ENCODE measurements at places on chromosomes 1 and 21. TPM values are rescaled to one million over a fixed set of nuclear protein-coding genes. Genes with fewer than 3 reads are reported as not detected.

- peaks cover 37% of the 10 kb centered on the region for H3K4me1 ChIP-seq
- H3K4me3 ChIP-seq: no peak within 1 kb of the TSS
- H3K27me3 ChIP-seq: no peaks in the 10 kb centered on the region
- H3K36me3 ChIP-seq: no peaks in the 10 kb centered on the region
- peak within 1 kb of the TSS; percentile 66 for H3K27ac ChIP-seq
Measured at GRCh38 chr21:20997636-20998455, at the start of gene NCAM2. NCAM2 (plus strand) TSS chr21:20998409.

DNA sequence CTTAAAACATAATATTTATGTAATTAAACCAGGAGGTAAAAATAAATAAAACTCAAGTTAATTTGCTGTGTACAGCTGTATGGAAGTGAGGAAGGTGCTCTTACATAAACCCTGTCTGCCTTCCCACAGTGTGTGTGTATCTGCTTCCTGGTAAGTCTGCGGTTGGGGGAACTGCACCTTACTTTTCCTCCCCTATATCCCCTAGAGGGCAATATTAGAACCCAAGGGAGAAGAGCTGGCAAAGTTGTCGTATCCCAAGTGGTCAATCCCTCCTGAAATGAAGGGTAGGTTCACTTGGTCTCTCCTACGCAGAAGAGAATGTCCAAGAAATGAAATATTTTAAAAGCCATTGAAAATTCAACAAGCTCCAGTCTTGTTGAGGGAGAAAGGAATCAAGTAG, 17.8 kb upstream of the JAK1 start:
- no peak for DNase-seq
- H3K27me3 ChIP-seq: no peaks in the 10 kb centered on the region
- no peak overlapping the region for H3K27ac ChIP-seq
- no peaks in the 10 kb centered on the region for H3K4me1 ChIP-seq
- no peak overlapping the region for H3K4me3 ChIP-seq
- no peaks in the 10 kb centered on the region for H3K36me3 ChIP-seq

DNA sequence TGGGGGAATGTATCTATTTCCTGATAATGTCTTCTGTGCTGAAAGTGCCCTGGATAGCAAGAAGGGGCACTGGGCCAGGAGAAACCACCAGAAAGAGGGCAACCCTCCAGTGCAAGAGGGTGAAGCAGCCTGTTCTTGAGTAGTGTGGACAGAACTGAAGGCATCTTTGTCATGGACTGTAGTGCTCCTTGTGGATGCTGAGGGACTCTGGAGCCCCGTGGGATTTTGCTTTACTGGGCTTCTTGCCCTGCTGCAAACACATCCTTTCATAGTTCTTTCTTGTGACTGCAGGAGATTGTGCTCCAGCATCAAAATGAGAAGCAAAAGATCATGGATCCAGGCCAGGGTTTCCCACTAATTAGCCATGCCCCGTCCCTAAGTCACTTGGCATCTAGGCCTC, 300.6 kb downstream of the ZNF326 start:
- no peaks in the 10 kb centered on the region for H3K27me3 ChIP-seq
- DNase-seq: no peak
- no peak overlapping the region for H3K4me3 ChIP-seq
- no peak overlapping the region for H3K27ac ChIP-seq

DNA sequence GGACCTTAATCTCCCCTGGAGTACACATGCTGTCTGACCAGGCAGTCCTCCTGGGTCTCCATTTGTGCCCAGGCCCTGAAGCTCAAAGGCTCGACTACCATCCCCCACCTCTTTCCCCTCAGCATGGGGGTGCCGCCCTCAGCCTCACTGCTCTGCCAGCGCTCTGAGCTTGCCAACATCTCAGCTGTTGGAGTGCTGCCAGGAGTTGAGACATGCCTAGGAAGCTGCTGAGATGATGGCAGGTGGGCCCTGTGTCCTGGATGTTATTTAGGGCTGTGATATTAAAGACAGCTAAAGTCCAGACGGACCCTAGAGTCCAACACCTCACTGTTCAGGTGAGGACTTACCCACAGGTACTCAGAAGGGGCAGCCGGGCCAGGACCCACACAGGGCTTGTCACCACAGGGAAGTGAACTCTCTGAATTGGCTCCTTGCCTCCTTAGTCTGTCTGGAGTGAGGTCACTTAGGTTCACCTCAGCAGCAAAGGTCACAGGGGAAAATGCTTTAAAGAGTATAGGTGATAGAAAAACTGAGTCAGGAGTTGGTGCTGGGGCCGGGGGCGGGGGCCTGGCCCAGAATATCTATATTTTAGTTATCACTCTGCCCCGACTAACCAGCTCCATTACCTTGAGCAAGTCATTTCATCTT, 19.7 kb upstream of the KCNC4 start:
- no peak overlapping the region for H3K4me3 ChIP-seq
- no peaks in the 10 kb centered on the region for H3K36me3 ChIP-seq
- H3K27me3 ChIP-seq: no peaks in the 10 kb centered on the region
- H3K27ac ChIP-seq: no peak overlapping the region

- no peak overlapping the region for H3K27ac ChIP-seq
- DNase-seq: no peak
- H3K36me3 ChIP-seq: no peaks in the 10 kb centered on the region
- H3K4me3 ChIP-seq: no peak overlapping the region
- no peaks in the 10 kb centered on the region for H3K27me3 ChIP-seq
- H3K4me1 ChIP-seq: no peaks in the 10 kb centered on the region
Measured at GRCh38 chr1:14517841-14518180, 80.7 kb upstream of the KAZN start.

The TNNI3K gene
- total RNA-seq: 2.2 TPM

DNA sequence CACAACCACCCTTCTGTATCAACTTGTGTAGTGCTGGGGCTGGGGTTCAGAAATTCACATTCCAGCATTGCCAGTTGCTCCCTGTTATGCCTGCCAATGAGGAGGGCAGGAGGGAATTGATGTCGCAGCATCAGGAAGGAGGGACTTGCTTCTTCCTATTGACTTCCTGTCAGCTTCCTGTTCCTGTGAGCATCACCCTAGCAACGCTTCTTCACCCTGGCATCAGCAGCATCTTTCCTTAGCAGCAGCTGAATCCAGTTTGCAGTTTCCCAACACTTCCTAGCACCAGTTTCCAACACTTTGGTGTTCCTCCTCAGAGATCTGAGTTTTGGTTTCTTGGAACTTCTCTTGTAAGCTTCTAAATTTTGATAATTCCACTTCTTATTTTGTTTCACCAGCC, 8.9 kb upstream of the TRIM62 start:
- DNase-seq: no peak
- H3K4me3 ChIP-seq: no peak overlapping the region
- H3K4me1 ChIP-seq: no peaks in the 10 kb centered on the region
- no peak overlapping the region for H3K27ac ChIP-seq
- H3K27me3 ChIP-seq: no peaks in the 10 kb centered on the region

- no peaks in the 10 kb centered on the region for H3K36me3 ChIP-seq
- H3K27ac ChIP-seq: peak overlapping the region; percentile 93
- DNase-seq: peak; percentile 93
- H3K4me1 ChIP-seq: peaks cover 35% of the 10 kb centered on the region
- H3K27me3 ChIP-seq: no peaks in the 10 kb centered on the region
- H3K4me3 ChIP-seq: peak overlapping the region; percentile 65
Measured at GRCh38 chr1:153536012-153536670, 350 bp upstream of the S100A6 start.

The KRTAP6-3 gene
- not detected for total RNA-seq

DNA sequence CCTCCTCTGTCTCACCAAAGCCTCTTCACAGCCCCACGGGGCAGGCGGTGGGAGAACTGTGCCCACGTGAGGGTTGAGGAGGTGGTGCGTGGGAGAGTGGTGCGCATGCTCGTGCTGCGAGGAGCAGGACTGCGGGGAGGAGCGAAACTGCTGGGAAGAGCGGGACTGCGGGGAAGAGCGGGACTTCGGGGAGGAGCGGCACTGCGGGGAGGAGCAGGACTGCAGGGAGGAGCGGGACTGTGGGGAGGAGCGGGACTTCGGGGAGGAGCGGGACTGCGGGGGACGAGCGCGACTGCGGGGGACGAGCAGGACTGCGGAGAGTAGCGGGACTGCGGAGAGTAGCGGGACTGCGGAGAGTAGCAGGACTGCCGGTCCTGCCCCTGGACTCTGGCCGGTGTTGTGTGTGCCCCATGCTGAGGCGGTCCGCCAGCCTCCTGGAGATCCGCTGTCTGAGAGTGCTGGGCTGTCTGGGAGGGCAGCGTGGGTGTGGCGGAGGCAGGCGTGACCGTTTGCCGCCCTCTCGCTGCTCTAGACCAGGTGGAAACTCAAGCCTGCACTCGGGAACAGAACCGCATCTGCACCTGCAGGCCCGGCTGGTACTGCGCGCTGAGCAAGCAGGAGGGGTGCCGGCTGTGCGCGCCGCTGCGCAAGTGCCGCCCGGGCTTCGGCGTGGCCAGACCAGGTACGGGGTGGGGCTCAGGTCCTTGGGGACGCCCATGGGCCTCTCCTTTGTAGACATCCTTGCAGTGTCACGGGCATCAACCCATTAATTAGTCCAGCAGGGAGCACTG, 24.6 kb downstream of the TNFRSF1B start:
- H3K4me1 ChIP-seq: peaks cover 19% of the 10 kb centered on the region
- H3K27ac ChIP-seq: no peak overlapping the region
- no peak overlapping the region for H3K4me3 ChIP-seq
- no peak for DNase-seq
- no peaks in the 10 kb centered on the region for H3K27me3 ChIP-seq
- no peaks in the 10 kb centered on the region for H3K36me3 ChIP-seq

The KCNQ4 gene
- 0.42 TPM for total RNA-seq

The LHX8 gene
- total RNA-seq: not detected

The CRYAA gene
- total RNA-seq: not detected

GRCh38 chr1:81446000-81446669, 354.6 kb upstream of the ADGRL2 start:
- no peak for DNase-seq
- H3K27me3 ChIP-seq: no peaks in the 10 kb centered on the region

DNA sequence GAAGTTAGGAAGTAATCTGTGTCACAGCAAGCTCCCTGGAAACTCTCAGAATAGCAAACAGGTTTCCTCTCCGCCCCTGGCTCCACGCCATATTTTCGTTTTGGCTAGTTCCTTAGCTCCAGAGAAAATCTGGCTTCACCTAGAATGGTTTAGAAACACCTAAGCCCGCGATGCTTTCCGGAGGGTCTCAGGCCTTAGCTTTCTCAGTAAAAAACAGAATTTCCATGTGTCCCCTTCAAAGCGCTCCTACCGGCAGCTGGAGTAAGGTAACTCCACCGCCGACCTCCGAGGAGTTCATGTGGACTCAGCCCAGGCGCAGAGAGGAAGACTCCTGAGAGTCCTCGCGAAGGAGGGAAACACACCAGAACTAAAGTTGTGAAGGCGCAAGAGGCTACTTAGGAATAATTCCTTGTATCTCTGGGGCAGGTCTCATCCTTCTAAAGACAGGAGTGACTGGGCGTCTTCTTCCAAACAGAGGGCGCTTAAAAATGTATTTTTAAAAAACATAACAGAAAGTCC, 406 bp downstream of the KIAA0040 start:
- peak; percentile 55 for DNase-seq
- H3K27me3 ChIP-seq: no peaks in the 10 kb centered on the region
- H3K36me3 ChIP-seq: no peaks in the 10 kb centered on the region
- H3K4me1 ChIP-seq: peaks cover 12% of the 10 kb centered on the region
- H3K27ac ChIP-seq: peak overlapping the region; percentile 11

DNA sequence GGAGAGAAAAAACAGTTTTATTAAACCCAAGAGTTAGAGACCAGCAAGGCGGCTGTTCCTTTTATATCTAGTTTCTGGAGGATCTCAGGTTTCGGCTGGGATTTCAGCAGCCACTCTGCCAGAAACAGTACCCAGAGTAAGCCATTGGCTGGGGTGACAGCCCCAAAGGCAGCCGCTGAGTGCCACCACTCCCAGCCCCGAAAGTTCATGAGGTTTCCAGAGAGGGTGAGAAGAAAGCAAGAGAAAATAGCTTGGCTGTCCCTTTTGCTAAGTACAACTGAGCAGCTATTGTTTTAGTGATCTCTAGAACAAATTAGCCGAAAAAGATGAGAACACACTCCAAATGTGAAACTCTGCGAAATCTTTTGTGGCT, 1.2 kb downstream of the SH3BGR start:
- H3K4me3 ChIP-seq: no peak overlapping the region
- no peaks in the 10 kb centered on the region for H3K4me1 ChIP-seq
- no peak for DNase-seq
- H3K36me3 ChIP-seq: no peaks in the 10 kb centered on the region

DNA sequence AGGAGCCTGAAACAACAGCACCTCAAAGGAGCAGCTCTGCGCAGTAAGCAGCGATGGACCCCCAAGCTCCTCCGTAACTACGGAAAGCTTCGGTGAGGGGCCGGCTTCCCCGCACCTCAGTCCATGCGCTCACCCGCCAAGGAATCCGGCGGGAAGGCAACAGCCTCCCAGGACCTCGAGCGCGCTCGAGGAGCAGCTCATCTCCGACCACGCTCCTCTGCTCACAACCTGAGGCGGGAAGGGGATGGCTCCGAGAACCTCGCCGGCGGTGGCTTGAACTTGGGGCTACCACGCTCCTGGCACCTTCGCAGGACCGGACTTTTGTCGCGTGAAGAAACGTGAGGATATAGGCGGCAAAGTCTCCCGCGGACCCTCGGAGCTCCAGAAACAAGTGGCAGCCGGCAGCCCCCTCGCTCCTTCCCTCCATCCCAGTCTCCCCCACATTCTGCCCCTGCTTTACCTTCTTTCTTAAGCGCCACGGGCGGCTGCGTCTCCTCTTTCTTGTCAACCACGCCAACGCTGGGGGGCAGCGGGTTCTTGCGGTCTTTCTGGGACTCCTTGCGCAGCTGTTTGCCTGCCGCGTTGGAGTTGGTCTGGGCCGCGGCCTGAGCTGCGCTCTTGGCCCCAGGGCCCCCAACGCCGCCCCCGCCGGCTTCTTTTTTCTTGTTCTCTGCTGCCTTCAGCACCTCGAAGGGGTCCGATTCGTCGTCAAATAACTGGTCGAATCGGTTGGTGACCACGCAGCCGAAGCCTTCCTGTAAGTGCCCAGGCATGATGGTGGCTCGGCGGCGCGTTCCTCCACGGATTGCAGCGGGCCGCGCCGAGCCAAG, 459 bp downstream of the SERBP1 start:
- DNase-seq: peak; percentile 49
- H3K4me1 ChIP-seq: peaks cover 15% of the 10 kb centered on the region
- H3K27ac ChIP-seq: peak overlapping the region; percentile 92
- H3K4me3 ChIP-seq: peak overlapping the region; percentile 100

GRCh38 chr1:114423455-114423854, 87.5 kb downstream of the TRIM33 start:
- H3K36me3 ChIP-seq: peaks cover 60% of the 10 kb centered on the region
- DNase-seq: no peak
- no peak overlapping the region for H3K27ac ChIP-seq
- H3K4me1 ChIP-seq: no peaks in the 10 kb centered on the region

The CSF1 gene
- 34.9 TPM for total RNA-seq

- no peak for DNase-seq
- H3K4me1 ChIP-seq: peaks cover 15% of the 10 kb centered on the region
Measured at GRCh38 chr1:94100129-94100784, 20.7 kb downstream of the ABCA4 start.
